Dermis lymphatic vessel endothelial cell (primary cell): ENCODE measurements at places on chromosomes 7 and 10. TPM values are rescaled to one million over a fixed set of nuclear protein-coding genes. Genes with fewer than 3 reads are reported as not detected.

The HSPA12A gene
- 0.52 and 1.3 TPM in 2 replicates for total RNA-seq

The SFMBT2 gene
- 0.76 and 1.9 TPM in 2 replicates for total RNA-seq

The FAM237B gene
- total RNA-seq = not detected in 2 replicates

The SLC39A12 gene
- total RNA-seq = not detected in 2 replicates

The CPXM2 gene
- total RNA-seq = under 0.01 TPM in 1 of 2 replicates, not detected in the other

The TBX20 gene
- total RNA-seq = not detected in 2 replicates

The TUBB8 gene
- total RNA-seq = 0.09 and 0.11 TPM in 2 replicates

The SRGN gene
- total RNA-seq = 227 and 235 TPM in 2 replicates

The SLC18A3 gene
- not detected in 2 replicates for total RNA-seq
